ENCODE measurements at places on chromosomes 6 and 20.

- DNase-seq = peak; percentile 33
Measured at GRCh38 chr6:14674867-14675648, 557.5 kb downstream of the CD83 start.

GRCh38 chr20:43744966-43745730 lies 18.3 kb upstream of the GTSF1L start:
- no peak for DNase-seq

DNA sequence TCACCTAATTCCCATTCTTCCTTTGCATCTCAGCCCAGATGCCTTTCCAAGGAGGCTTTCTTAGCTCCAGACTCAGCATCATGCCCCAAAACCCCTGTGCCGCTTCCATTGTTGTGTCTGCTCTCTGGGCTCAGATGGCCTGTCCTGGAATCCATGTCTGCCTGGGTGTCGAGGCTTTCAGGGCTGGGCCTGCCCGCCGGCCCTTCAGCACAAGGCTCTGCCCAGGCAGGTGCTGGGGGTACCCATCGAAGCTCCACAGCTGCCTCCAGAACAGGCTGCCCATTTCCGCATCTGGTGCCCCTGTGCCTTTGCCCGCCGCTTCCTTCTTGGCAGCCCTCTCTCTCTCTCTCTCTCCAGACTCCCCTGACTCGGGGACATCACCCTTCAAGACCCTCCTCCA lies 1.2 kb downstream of the CPXM1 start:
- peak; percentile 11 for DNase-seq

- DNase-seq = no peak
Measured at GRCh38 chr6:170162011-170162774, 128.7 kb downstream of the DLL1 start.

DNA sequence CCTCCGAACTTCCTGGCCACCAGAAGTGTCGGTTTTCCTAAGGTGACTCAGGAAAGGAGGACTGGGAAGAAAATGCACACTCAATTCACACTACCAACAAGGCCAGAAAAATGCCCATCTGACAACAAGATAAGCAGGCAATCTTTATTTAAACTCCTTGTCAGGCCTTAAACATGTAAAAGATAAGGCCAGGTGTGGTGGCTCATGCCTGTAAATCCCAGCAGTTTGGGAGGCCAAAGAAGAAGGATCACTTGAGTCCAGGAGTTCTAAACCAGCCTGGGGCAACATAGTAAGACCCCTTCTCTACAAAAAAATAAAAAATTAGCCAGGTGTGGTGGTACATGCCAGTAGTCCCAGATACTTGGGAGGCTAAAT lies 7.6 kb upstream of the ID1 start:
- DNase-seq = no peak

DNA sequence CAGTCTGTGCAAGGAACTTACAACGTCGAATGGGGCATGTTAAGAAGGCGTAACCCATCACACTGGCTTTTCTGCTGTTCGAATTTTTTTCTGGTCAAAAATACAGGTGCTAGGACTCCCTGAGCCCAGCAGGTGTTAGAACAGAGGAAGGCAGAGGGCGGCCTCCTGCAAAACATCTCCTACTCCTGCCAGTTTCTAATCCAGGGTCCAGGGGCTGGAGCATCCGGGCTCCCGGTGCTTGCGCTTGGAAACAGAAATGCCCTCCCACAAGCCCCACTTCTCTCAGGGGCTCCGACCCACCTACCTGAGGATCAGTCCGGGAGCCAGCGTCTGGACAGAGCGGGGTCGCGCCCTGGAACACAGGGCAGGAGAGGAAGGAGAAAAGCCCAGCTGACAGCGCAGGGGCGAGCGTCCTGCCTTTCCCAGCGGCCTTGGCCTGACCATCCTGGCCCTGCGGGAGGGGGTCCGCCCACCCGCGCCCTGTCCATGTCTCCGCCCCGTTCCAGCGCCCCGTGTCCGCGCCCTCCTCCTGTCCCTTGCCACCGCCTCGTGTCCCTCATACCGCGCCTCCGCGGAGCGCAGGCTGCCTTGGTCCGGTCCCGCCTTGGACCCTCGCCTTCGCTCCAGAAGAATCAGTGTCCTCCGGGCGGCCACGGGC lies 14.8 kb upstream of the LPA start:
- DNase-seq = no peak

DNA sequence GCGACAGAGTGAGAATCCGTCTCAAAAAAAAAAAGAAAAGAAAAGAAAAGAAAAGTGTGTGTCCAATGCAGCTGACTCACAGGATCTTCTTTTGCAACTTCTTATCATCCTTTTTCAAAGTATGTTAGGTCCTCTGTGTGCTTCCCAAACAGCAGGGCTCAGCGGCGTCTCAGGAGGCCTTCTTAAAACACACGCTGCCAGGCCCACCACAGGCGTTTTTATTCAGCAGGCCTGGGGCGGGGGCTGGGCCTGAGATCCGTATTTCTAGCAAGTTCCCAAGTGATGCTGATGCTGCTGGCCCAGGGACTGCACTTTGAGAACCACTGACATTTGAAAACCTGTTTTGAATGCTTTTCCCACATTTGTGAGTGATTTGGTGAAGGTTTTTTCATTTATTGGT lies 57.1 kb downstream of the PSMG4 start:
- no peak for DNase-seq

- DNase-seq = peak; percentile 17
Measured at GRCh38 chr6:16130932-16131387, 2.1 kb downstream of the MYLIP start.

GRCh38 chr6:15285682-15286294 lies 39.9 kb downstream of the JARID2 start:
- no peak for DNase-seq

- peak; percentile 71 for DNase-seq
Measured at GRCh38 chr6:11353921-11354389, 121.5 kb upstream of the NEDD9 start.

GRCh38 chr6:137830511-137830911 lies 36.5 kb upstream of the TNFAIP3 start:
- peak; percentile 52 for DNase-seq

- no peak for DNase-seq
Measured at GRCh38 chr20:47335251-47336128, 21.0 kb downstream of the ZMYND8 start.

DNA sequence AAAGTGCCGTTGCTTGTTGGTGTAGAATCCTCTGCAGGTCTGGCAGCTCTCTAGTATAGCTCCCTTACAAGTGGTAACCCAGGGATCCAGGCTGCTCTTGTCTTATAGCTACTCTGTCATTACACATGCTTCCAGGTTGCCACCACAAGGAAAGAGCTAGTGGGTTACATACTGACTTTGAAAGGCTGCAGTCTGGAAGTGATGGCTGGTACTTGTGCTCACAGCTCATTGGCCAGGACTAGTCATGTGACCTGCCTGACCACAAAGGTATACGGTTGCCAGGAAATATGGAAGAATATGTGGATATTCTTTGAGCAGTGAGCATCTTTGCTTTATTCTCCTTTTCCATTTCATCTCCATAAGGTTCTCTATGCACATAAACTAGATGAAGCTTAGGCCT lies 46.0 kb downstream of the RREB1 start:
- DNase-seq = no peak

GRCh38 chr20:58097943-58098342 lies 130.5 kb downstream of the ANKRD60 start:
- no peak for DNase-seq

DNA sequence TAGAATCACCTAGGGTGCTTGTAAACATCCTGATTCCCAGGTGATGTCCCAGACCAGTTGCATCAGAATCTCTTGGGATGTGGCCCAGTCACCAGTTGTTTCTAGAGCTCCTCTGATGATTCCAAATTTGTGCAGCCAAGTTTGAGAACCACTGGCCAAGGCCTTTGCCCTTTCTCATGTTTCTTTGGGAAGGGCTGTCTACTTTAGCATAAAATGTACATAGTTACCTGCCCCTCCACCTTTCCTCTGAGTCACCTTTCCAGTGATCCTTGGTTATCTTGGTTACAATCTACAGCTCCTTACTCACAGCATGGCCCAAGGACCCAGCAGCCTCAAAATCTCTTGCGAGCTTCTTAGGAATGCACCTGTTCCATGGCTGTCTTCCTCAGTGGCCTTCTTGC lies 266.4 kb upstream of the PRND start:
- DNase-seq = no peak
